ENCODE measurements at places on chromosomes 6 and 20. TPM values are rescaled to one million over a fixed set of nuclear protein-coding genes. Genes with fewer than 3 reads are reported as not detected.

GRCh38 chr20:11902285-11902697 is 15.4 kb upstream of the BTBD3 start:
- peaks cover 13% of the 10 kb centered on the region for H3K4me1 ChIP-seq
- no peaks in the 10 kb centered on the region for H3K27me3 ChIP-seq
- H3K4me3 ChIP-seq = no peak overlapping the region

GRCh38 chr6:37804586-37804985 is 14.9 kb upstream of the ZFAND3 start:
- no peak overlapping the region for H3K27ac ChIP-seq
- peaks cover 6% of the 10 kb centered on the region for H3K4me1 ChIP-seq
- H3K27me3 ChIP-seq = no peaks in the 10 kb centered on the region
- H3K36me3 ChIP-seq = no peaks in the 10 kb centered on the region
- no peak for DNase-seq

- peak; percentile 76 for DNase-seq
- H3K36me3 ChIP-seq = no peaks in the 10 kb centered on the region
- peaks cover 11% of the 10 kb centered on the region for H3K4me1 ChIP-seq
- no peak overlapping the region for H3K4me3 ChIP-seq
- no peak overlapping the region for H3K27ac ChIP-seq
- H3K27me3 ChIP-seq = no peaks in the 10 kb centered on the region
Observed at GRCh38 chr6:593139-593906, 63.6 kb downstream of the HUS1B start.

PLCB1 gene
- 24.7 TPM for total RNA-seq

GRCh38 chr6:112502351-112503090 is 155.4 kb downstream of the RFPL4B start:
- H3K27me3 ChIP-seq = no peaks in the 10 kb centered on the region
- peaks cover 60% of the 10 kb centered on the region for H3K4me1 ChIP-seq
- H3K27ac ChIP-seq = peak overlapping the region; percentile 98
- H3K36me3 ChIP-seq = no peaks in the 10 kb centered on the region
- DNase-seq = peak; percentile 16

DNA sequence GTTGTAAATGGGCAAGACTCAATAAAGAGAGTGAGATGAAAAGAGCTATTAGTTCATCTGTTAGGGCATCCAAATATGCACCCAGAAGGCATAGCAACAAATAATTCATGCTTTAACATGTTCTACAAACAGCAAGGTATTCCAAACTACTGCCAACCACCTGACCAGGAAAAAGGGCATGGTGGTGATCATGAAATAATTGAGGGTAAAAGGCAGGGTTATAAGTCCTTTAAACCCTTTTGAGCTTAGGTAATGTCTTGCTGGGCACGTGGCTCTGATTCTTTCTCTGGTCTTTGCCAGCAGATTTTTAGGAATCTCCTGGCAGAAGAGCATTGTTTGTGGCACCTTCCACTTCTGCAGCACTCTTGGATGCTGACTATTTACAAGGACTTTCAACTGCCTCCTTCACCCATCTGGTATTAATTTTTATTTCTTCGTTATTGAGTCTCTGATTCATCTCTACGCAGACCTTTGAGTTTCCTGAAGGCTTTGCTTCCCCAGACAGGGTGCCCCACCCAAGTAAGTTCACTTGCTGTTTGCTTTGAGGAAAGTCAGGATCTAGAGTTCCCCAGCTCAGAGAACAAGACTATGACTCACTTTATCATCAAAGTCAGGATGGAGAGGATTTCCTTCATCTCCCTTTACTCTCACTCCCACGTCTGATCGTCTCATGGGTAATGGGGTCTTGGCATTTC is 83.4 kb upstream of the NEDD9 start:
- no peaks in the 10 kb centered on the region for H3K27me3 ChIP-seq
- H3K4me1 ChIP-seq = no peaks in the 10 kb centered on the region
- H3K27ac ChIP-seq = no peak overlapping the region
- no peak for DNase-seq
- H3K36me3 ChIP-seq = no peaks in the 10 kb centered on the region
- no peak overlapping the region for H3K4me3 ChIP-seq

DUSP15 gene
- total RNA-seq = 0.45 TPM

GRCh38 chr20:53914091-53914780 is 156.2 kb downstream of the BCAS1 start:
- no peaks in the 10 kb centered on the region for H3K36me3 ChIP-seq
- DNase-seq = no peak
- H3K4me3 ChIP-seq = peak overlapping the region; percentile 57
- peak overlapping the region; percentile 13 for H3K27ac ChIP-seq
- H3K4me1 ChIP-seq = peaks cover 31% of the 10 kb centered on the region
- no peaks in the 10 kb centered on the region for H3K27me3 ChIP-seq

- H3K27ac ChIP-seq = no peak overlapping the region
- no peaks in the 10 kb centered on the region for H3K4me1 ChIP-seq
- no peak for DNase-seq
- H3K36me3 ChIP-seq = no peaks in the 10 kb centered on the region
Observed at GRCh38 chr6:9621276-9621675, 793.6 kb downstream of the TFAP2A start.

- no peak for DNase-seq
- H3K4me3 ChIP-seq = no peak overlapping the region
Observed at GRCh38 chr20:64010711-64011237, 25.2 kb upstream of the C20orf204 start.

ZMYND8 gene
- total RNA-seq = 59.0 TPM

DNA sequence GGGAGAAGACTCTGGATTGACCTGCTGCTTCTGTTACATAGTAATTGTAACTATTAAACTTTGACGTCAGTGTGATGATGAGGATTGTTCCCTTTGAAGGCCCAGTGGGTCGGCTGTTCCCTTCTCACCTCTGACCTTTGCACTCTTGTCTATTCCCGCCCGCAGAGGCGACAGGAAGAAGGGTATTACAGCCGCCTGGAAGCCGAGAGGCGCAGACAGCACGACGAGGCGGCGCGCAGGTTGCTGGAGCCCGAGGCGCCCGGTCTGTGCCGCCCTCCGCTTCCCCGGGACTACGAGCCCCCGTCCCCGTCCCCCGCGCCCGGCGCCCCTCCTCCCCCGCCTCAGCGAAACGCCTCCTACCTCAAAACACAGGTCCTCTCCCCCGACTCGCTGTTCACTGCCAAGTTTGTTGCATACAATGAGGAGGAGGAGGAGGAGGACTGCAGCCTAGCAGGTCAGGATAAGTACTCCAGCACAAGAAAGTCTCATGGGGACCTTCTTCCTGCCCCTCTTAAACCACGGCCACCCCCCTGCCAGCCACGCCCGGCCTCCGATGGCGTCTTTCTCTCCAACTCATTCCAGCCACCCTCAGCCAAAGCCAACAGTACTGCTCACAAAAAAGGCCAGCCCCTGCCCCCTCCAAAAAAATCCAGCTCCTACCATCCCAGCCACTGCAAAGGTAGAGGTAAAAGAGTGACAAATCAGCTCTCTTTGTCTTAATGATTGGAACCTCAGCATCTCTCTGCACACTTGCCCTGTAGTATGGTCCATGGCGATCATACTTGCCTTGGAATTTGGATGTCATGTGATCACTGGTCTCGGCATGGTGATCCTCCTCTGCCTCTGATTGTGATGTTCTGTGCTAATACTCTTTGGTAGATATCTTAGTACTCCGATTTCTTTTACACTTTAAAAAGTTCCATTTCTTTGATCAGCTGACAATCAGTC is 31.6 kb upstream of the KIF25 start:
- no peak overlapping the region for H3K4me3 ChIP-seq
- H3K4me1 ChIP-seq = no peaks in the 10 kb centered on the region
- H3K36me3 ChIP-seq = peaks cover 30% of the 10 kb centered on the region

GRCh38 chr6:149248693-149249369 is 68.7 kb upstream of the TAB2 start:
- no peaks in the 10 kb centered on the region for H3K36me3 ChIP-seq
- DNase-seq = no peak
- H3K4me1 ChIP-seq = no peaks in the 10 kb centered on the region
- H3K27me3 ChIP-seq = no peaks in the 10 kb centered on the region
- H3K27ac ChIP-seq = no peak overlapping the region
- no peak overlapping the region for H3K4me3 ChIP-seq

GABRR1 gene
- not detected for total RNA-seq

GRCh38 chr20:37672143-37672542 is 21.7 kb upstream of the CTNNBL1 start:
- H3K27me3 ChIP-seq = no peaks in the 10 kb centered on the region
- no peak for DNase-seq
- H3K36me3 ChIP-seq = no peaks in the 10 kb centered on the region
- H3K4me3 ChIP-seq = no peak overlapping the region

ARMC2 gene
- 3.7 TPM for total RNA-seq

EYA2 gene
- total RNA-seq = 1.8 TPM

FUT9 gene
- 6.3 TPM for total RNA-seq

ETV7 gene
- total RNA-seq = 0.11 TPM

PRR18 gene
- 0.13 TPM for total RNA-seq

- no peak overlapping the region for H3K4me3 ChIP-seq
- no peaks in the 10 kb centered on the region for H3K36me3 ChIP-seq
- H3K27ac ChIP-seq = no peak overlapping the region
- H3K27me3 ChIP-seq = no peaks in the 10 kb centered on the region
- no peak for DNase-seq
- peaks cover 7% of the 10 kb centered on the region for H3K4me1 ChIP-seq
Observed at GRCh38 chr20:52852714-52853113, 119.4 kb upstream of the TSHZ2 start.

GRCh38 chr6:24569811-24570210 is 75.0 kb downstream of the ALDH5A1 start:
- H3K27me3 ChIP-seq = no peaks in the 10 kb centered on the region
- H3K4me3 ChIP-seq = no peak overlapping the region

DNA sequence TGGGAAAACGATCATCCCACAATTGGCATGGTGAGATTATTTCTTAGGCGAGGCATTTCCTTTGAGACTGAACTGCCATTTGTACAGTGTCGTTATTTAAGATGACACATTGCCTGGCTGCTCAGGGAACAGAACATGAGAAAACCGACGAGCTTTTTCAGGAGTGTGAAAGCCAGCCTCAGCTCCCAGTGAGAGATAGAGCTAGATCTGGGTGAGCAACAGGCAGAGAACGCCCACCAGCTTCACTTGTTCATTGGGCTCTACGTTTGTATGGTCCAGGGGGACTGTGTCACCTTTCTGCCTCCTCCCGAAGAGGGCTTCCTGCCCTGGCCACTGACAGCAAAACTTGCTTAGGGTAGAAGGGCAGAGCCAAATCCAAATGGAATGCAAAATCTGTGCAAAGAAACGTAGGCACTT is 378.1 kb downstream of the RNGTT start:
- no peak overlapping the region for H3K4me3 ChIP-seq
- H3K4me1 ChIP-seq = no peaks in the 10 kb centered on the region

DNA sequence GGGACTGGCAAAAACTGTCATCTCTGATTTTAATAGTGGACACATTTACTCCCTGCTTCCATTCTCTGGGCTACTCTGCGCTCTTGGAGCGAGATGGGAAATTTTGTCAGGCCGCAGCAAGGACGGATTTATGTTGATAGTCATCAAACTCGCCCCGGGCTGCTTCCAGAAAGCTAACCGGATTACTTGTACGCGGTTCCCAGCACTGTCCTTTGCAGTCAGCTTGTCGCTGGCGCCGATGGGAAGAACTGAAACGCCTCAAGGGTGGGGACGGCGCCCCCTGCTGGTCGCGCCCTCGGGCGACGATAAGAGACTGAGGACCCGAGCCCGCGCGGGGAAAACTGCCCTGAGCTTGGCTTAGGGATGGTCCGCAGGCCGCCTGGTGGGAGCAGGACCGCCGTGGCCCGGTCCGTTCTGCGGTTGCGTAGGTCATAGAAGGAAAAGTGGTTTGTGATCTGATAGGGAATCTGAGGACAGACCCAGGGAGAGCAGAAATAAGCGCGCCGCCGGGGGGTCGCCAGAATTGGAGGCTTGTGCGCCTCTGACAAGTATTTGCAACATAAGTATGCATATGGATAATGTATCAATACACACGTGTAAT is 984 bp upstream of the ABT1 start:
- H3K27me3 ChIP-seq = peaks cover 39% of the 10 kb centered on the region
- peak overlapping the region; percentile 71 for H3K4me3 ChIP-seq
- no peaks in the 10 kb centered on the region for H3K36me3 ChIP-seq
- DNase-seq = peak; percentile 97
- peaks cover 7% of the 10 kb centered on the region for H3K4me1 ChIP-seq

DNA sequence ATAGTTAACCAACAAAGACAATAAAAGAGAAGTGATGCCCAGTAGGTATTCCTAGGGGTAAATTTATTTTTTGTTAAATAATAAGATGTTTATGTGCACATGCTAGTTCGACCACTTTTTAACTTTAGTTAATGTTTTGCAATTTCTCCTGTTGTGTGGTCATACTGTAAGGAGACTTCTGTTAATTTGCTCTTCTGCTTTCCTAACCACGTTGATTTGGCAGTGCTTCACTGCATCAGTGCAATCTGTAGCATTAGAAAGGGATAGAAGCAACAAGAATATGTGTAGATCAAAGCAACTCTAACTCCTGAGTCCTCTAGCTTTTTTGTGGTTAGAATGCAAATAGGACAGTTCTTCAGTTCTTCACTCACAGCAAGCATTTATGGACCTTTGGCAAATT is 13.9 kb downstream of the MYB start:
- H3K27me3 ChIP-seq = no peaks in the 10 kb centered on the region
- no peak overlapping the region for H3K4me3 ChIP-seq
- no peaks in the 10 kb centered on the region for H3K4me1 ChIP-seq
- peaks cover 10% of the 10 kb centered on the region for H3K36me3 ChIP-seq
- H3K27ac ChIP-seq = no peak overlapping the region

DNA sequence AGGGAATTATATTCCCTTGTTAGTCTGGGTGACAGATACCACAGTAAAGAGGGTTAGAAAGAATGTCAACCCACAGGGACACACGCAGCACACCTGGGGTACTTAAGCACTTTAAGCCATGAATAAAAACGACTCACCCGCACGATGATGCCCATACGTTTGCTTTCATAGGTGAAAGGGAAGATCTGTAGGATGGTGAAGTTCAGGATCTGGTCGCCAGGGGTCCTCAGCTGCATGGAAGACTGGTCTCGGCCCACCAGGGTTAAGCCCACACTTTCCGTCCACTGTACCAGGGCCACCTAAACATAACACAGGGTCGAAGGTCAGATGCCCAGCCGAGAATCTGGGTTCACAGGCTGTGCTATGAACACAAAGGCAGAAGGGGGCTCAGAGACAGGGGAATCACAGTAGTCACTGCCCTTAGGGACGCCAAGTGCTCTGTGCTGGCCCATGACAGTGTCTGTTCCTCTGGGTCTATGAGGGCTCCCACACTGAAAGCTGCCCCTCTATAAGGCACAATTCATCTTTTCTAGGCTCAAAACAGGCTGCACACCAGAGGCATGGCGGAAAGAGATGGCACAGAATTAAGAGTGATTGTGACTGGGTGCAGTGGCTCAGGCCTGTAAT is 96.8 kb upstream of the NFATC2 start:
- H3K27me3 ChIP-seq = no peaks in the 10 kb centered on the region
- DNase-seq = peak; percentile 81
- H3K4me3 ChIP-seq = no peak overlapping the region
- H3K36me3 ChIP-seq = no peaks in the 10 kb centered on the region

DNA sequence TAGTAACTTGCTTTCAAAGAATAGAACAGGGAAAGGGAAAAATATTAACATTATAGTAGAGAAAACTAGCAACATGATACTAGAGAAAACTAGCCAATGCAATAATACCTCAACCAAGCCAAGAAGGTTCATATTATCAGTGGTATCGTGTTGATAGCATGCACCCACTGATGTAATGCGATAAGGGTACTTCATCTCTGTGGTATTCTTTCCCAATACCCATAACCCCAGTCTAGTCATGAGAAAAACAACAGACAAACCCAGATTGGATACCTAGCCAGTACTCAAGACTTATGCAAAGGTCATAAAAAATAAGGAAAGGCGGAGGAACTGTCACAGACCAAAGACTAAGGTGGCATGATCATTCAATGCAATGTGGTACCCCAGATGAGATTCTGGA is 21.0 kb downstream of the BLOC1S5 start:
- no peak overlapping the region for H3K27ac ChIP-seq
- DNase-seq = no peak
- no peaks in the 10 kb centered on the region for H3K27me3 ChIP-seq
- no peaks in the 10 kb centered on the region for H3K36me3 ChIP-seq

- no peaks in the 10 kb centered on the region for H3K36me3 ChIP-seq
- H3K4me3 ChIP-seq = no peak overlapping the region
- H3K4me1 ChIP-seq = peaks cover 20% of the 10 kb centered on the region
- no peak for DNase-seq
Observed at GRCh38 chr6:20778912-20779311, 244.7 kb downstream of the CDKAL1 start.
